ENCODE measurements at places on chromosomes 5 and 9. TPM values are rescaled to one million over a fixed set of nuclear protein-coding genes. Genes with fewer than 3 reads are reported as not detected.

VLDLR gene
- total RNA-seq: 19.1 TPM

ZNF483 gene
- total RNA-seq: 46.8 TPM

C6 gene
- total RNA-seq: not detected

RUFY1 gene
- 45.7 TPM for total RNA-seq

TOR2A gene
- total RNA-seq: 13.2 TPM

AJM1 gene
- total RNA-seq: 1.8 TPM

SLC34A3 gene
- not detected for total RNA-seq

NDUFA8 gene
- 60.7 TPM for total RNA-seq

SHISAL2B gene
- 5.0 TPM for total RNA-seq

PCDHGC4 gene
- total RNA-seq: 4.0 TPM

QRFP gene
- total RNA-seq: not detected

- H3K4me1 ChIP-seq: no peaks in the 10 kb centered on the region
- peaks cover 5% of the 10 kb centered on the region for H3K36me3 ChIP-seq
- no peak overlapping the region for H3K4me3 ChIP-seq
These were observed 399.4 kb downstream of the ARRDC3 start for GRCh38 chr5:90983711-90984124.

GRCh38 chr5:140126315-140127012 lies 727 bp downstream of the IGIP start:
- H3K36me3 ChIP-seq: no peaks in the 10 kb centered on the region
- H3K4me1 ChIP-seq: peaks cover 3% of the 10 kb centered on the region
- H3K27me3 ChIP-seq: no peaks in the 10 kb centered on the region
- no peak for DNase-seq

- H3K27me3 ChIP-seq: no peaks in the 10 kb centered on the region
- peaks cover 21% of the 10 kb centered on the region for H3K36me3 ChIP-seq
- DNase-seq: no peak
- no peak overlapping the region for H3K4me3 ChIP-seq
- no peaks in the 10 kb centered on the region for H3K4me1 ChIP-seq
These were observed 8.3 kb upstream of the DDX41 start for GRCh38 chr5:177524941-177525655.

DNA sequence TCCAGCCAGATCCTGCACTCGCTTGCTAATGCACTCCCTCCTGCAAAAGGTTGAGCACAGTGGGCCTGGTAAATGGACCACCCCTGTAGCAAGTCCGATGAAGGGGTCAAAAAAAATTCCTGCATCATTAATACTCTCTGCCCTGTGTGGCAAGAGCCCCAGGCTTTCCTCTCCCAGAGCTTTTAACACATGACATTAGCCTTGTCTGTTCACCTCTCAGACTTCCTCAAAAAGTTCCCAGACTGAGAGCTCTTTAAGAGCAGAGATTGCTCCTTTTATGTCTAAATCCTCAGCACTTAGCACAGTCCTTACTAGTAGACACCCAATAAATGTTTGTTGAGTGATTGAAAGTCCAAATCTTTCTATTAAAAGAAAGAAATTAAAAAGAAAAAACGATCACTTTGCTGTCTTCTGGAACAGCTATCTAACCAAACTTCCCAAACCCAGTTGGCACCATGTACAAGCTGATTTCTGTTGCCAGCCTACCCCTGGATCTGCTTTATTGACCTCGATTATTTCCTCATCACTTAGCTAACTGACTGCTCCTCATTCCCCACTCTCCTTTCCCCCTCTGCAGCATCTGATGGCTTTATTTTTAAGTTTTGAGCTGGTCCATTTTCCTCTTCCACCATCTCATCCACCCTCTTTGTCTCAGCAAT lies 209.8 kb downstream of the ENC1 start:
- no peak overlapping the region for H3K27ac ChIP-seq
- peaks cover 7% of the 10 kb centered on the region for H3K36me3 ChIP-seq
- no peaks in the 10 kb centered on the region for H3K27me3 ChIP-seq
- no peak for DNase-seq
- H3K4me1 ChIP-seq: peaks cover 7% of the 10 kb centered on the region

GRCh38 chr9:9412241-9412640 lies 1200.6 kb downstream of the PTPRD start:
- no peaks in the 10 kb centered on the region for H3K4me1 ChIP-seq
- H3K4me3 ChIP-seq: no peak overlapping the region
- no peak overlapping the region for H3K27ac ChIP-seq

- H3K4me3 ChIP-seq: no peak overlapping the region
- DNase-seq: no peak
- H3K4me1 ChIP-seq: no peaks in the 10 kb centered on the region
- no peak overlapping the region for H3K27ac ChIP-seq
These were observed 62.2 kb upstream of the GNE start for GRCh38 chr9:36320466-36320865.

DNA sequence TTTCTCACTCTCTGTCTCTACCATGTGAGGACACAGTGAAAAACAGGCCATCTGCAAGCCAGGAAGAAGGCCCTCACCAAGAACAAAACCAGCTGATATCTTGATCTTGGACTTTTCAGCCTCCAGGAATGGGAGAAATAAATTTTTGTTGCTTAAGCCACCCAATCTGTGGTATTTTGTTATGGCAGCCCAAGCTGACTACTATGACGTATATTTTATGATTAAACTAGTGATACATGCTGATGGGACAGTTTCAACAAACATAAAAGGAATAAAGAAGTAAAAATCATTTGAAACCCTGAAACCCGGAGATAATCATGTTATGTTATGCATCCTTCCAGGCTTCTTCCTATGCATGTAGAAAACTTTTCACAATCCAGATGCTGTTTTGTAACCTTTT lies 71.5 kb upstream of the ERBIN start:
- no peaks in the 10 kb centered on the region for H3K4me1 ChIP-seq
- no peak for DNase-seq
- H3K27ac ChIP-seq: no peak overlapping the region
- H3K36me3 ChIP-seq: no peaks in the 10 kb centered on the region

- no peak overlapping the region for H3K27ac ChIP-seq
- no peak for DNase-seq
- peaks cover 5% of the 10 kb centered on the region for H3K36me3 ChIP-seq
- H3K27me3 ChIP-seq: no peaks in the 10 kb centered on the region
- H3K4me1 ChIP-seq: no peaks in the 10 kb centered on the region
These were observed 77.3 kb downstream of the FNIP1 start for GRCh38 chr5:131719564-131719963.

- no peak overlapping the region for H3K4me3 ChIP-seq
- no peaks in the 10 kb centered on the region for H3K27me3 ChIP-seq
- H3K4me1 ChIP-seq: peaks cover 7% of the 10 kb centered on the region
- H3K27ac ChIP-seq: no peak overlapping the region
- DNase-seq: no peak
- H3K36me3 ChIP-seq: no peaks in the 10 kb centered on the region
These were observed 14.1 kb downstream of the RGS3 start for GRCh38 chr9:113477661-113478060.

- H3K27ac ChIP-seq: no peak overlapping the region
- no peak for DNase-seq
- no peaks in the 10 kb centered on the region for H3K27me3 ChIP-seq
- H3K36me3 ChIP-seq: peaks cover 25% of the 10 kb centered on the region
- no peak overlapping the region for H3K4me3 ChIP-seq
- no peaks in the 10 kb centered on the region for H3K4me1 ChIP-seq
These were observed 242.8 kb upstream of the VLDLR start for GRCh38 chr9:2378816-2379215.

DNA sequence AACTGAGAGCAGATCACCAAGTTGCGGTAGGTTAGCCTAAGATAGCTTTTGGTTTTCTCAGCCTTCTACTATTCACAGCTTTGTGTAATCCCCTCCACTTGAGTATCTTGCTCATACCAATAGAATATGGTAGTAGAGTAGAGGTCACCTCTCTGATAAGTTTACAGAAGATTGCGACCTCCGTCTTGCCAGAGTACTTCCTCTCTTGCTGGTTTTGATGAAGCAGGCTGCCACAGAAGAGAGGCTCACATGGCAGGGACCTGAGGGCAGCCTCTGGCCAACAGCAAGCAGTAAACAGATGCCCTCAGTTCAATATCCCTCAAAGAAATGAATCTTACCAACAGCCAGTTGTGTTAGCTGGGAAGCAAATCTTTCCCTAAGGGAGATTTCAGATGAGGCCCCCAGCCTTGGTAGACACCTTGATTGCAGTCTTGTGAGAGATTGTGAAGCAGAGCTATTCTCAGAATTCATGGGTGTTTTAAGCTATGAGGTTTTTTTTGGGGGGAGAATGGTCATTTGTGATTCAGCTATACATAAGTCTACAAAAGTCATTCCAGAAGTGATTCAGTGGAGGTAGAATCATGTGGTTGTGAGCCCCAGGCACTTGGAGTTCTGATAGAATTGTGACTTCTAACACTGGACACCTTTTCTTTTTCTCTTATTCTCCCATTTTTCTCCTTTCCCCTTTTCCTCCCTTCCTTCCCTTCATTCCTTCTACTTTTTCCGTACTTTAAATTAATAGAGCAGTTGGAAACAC lies 22.7 kb upstream of the CDKN2B start:
- no peak overlapping the region for H3K27ac ChIP-seq
- no peaks in the 10 kb centered on the region for H3K36me3 ChIP-seq
- H3K4me3 ChIP-seq: no peak overlapping the region
- no peak for DNase-seq

GRCh38 chr5:3139499-3139931 lies 388.0 kb upstream of the IRX2 start:
- H3K4me3 ChIP-seq: no peak overlapping the region
- H3K4me1 ChIP-seq: no peaks in the 10 kb centered on the region
- no peak for DNase-seq
- no peaks in the 10 kb centered on the region for H3K27me3 ChIP-seq
- no peaks in the 10 kb centered on the region for H3K36me3 ChIP-seq

DNA sequence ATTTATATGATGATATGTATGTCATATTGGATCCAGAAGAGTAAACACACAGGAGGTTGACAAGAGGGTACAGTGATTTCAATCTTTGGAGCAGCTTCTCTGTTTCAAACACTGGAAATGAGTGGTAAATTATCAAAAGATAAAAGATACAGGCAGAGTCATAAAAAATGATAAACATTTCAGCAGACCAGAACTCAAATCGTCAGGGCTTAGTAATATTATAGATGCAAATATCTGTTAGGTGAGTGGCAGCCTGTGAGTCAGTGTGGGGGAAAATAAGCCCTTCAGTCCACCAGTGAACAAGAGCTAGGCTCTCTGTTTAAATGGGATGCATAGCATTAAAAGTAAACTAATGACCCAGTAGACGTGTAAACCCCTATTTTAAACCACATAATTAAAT lies 1378.1 kb downstream of the EFNA5 start:
- H3K4me1 ChIP-seq: no peaks in the 10 kb centered on the region
- no peak for DNase-seq
- H3K36me3 ChIP-seq: no peaks in the 10 kb centered on the region
- no peak overlapping the region for H3K27ac ChIP-seq

DNA sequence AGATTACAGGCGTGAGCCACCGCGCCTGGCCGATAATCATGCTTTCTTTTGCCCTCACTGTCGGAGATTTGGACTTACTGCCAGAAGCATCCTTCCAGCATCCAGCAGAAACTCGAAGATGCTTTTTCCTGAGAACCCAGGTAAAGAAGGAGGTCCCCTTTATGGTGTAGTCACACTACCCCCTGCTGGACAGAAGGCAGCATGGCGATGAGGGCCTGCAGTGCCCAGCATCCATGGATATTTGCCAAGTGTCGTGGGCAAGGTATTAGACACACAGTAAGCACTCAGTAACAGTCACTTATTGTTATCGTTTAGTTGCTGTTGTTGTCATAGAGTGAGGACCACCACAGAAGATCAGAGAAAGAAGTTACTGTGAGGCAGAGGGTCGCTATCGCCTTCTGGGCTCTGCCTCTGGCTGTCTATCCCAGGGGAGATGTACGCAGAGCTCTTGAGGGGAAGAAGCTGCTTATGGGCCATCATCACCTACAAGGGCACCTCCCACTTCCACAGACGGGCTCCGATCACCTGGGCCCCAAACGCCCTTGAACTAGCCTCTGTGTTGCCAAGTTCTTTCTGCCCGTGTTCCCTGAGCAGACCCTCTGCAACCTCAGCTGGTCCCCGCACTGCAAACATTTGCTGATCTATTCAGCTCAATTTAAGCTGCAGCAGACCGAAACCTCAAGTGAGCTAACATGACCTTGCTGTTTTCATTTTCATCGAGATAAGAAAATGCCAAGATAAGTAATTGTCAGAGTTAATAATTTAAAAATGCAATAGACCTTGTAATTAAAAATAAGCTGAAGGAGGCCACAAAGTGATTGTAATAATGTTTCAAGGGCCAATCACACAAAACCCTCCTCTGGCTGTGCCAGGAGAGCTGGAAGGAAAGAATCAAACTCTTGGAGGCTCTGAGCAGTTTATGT lies 23.9 kb downstream of the C5orf15 start:
- no peak overlapping the region for H3K4me3 ChIP-seq
- no peaks in the 10 kb centered on the region for H3K27me3 ChIP-seq
- H3K4me1 ChIP-seq: no peaks in the 10 kb centered on the region

DNA sequence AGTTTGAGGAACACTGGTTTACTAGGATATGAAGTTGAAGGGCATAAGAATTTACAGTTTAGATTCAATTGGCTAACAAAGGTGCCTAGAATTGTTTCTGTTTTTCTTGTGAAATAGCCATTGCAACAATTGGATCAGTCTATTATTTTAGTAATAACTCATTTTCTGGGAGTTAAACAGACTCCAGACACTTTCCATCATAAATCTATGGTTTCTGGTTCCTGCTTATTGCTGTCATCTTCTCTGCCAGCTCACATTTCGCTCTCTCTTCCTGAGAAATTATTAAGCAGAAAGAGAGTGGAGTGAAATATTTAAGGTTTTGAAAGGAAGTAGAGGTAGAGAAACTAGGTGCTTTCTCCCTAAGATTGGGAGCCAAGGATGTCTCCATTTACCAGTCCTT lies 165.1 kb upstream of the PRR16 start:
- H3K4me3 ChIP-seq: no peak overlapping the region
- DNase-seq: no peak
- no peaks in the 10 kb centered on the region for H3K36me3 ChIP-seq
- no peaks in the 10 kb centered on the region for H3K27me3 ChIP-seq
- no peaks in the 10 kb centered on the region for H3K4me1 ChIP-seq
- H3K27ac ChIP-seq: no peak overlapping the region

GRCh38 chr5:165881259-165881658 lies 2375.8 kb downstream of the MAT2B start:
- no peak for DNase-seq
- H3K27ac ChIP-seq: no peak overlapping the region
- H3K4me3 ChIP-seq: no peak overlapping the region
- H3K36me3 ChIP-seq: no peaks in the 10 kb centered on the region
- no peaks in the 10 kb centered on the region for H3K4me1 ChIP-seq

- H3K4me1 ChIP-seq: no peaks in the 10 kb centered on the region
- peak; percentile 86 for DNase-seq
- H3K27me3 ChIP-seq: no peaks in the 10 kb centered on the region
- peaks cover 15% of the 10 kb centered on the region for H3K36me3 ChIP-seq
These were observed 7.7 kb downstream of the RANBP6 start for GRCh38 chr9:6007770-6008168.
